ENCODE measurements at places on chromosomes 2 and 18.

GRCh38 chr2:178863856-178864620 lies 56.8 kb upstream of the TTN start:
- no peak for DNase-seq

DNA sequence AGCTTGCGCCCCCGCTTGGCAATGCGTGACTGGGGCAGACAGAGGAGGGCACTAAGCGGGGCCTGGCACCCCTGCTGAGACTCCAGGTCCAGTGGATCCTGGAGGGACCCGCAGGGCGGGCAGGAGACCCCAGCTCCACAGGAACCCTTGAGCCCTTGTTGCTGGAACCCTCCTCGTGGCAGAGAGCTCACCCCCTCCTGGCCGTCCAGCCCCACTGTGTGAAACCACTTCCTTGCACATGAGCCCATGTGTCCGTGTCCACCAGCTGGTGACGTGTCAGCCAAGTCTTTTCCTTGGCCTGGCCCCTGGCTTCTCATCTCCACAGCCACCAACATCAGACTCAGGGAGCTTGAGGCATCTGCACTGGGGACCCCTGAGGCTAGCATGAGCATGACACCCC lies 38.0 kb downstream of the BIN1 start:
- no peak for DNase-seq

DNA sequence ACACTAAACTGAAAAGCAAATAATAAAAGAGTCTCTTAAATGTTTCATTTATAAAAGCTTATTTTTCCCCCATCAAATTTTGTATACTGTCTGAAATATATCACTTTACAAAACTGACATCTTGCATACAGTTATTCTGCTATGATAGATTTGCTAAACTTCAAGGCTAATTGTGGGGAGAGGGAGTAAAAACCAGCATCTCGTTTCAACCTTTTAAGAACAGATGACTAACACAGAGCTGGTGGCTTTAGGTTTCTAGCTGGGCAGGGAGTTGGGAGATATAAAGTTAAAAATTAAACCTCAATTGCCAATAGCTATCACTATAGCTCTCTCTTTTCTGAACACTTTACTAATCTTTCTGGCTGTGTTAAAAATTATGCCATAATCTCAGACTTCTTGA lies 23.5 kb downstream of the C1D start:
- no peak for DNase-seq

GRCh38 chr2:153416071-153416470 lies 62.5 kb downstream of the RPRM start:
- DNase-seq: no peak

GRCh38 chr2:32678825-32679224 lies 51.0 kb downstream of the TTC27 start:
- no peak for DNase-seq

DNA sequence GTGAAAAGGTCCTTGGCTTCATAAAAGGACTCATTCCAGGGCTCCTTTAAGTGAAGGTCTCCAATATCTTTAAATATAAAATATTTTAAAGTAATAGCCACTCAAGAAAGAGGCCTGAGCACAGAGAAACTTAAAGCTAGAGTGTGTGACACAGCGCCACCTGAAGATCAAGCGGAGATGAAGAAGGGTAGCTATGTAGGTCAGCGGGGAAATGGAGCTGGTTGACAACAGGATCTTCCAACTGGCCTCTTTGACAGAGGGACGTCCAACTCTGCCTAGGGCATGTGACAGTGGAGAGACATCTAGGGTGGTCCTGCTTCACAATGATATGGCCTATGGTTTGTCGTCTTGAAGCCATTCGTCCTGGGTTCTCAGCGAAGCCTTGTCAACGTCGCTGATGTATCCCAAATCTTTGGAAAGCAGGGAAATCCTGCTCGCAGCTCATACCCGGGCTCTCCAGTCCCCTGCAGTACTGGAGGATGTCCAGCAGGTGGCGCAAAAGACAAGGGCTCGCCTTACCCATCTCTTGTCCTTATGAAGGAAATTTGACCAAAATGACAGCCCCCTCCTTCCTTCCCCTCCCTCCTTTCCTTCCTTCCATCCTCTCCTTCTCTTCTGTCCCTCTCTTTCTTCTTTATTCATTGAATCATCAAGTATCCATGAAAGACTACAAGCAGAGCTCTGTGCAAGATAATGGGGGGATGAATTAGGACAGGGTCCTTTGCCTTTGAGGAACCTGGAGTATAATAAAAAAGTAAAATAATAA lies 59.6 kb downstream of the LONRF2 start:
- peak; percentile 44 for DNase-seq

DNA sequence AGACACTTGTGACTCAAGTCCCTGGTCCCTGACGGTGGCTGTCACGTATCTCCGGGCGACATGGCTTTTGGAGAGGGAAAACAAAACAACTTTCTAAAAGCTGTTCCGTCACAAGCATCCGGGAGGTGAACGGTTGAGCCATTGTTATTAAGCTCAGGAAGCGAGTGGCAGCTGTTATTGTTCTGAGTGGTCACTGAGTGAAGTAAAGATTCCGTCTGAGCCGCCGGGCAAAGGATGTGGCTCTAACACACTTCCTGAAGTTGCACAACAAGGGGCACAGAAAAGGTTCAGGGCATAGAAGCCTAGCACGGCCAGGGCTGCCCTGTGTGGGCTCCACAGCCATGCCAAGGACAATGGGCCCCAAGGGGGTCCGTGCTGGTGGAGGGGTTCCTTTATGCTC lies 24.3 kb downstream of the INPP5D start:
- no peak for DNase-seq

GRCh38 chr2:22855081-22855480 lies 529.9 kb upstream of the KLHL29 start:
- no peak for DNase-seq

DNA sequence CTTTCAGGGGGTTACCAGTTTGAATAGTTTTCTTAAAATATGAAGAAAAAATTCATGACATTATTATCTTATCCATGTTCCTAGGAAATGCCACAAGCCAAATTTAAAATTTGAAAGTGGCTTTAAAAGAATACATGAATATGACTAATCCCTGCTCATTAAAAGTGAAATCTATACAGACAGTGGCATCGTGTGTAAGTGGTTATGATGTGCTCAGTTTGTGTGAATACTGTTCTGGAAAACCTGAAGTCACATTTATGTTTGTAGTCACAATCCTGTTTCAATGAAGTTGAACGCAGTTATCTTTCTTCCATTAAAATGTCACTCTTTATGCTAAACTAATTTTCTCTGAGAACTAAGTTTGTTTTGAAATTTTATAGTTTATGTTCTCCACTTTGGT lies 75.8 kb downstream of the GORASP2 start:
- DNase-seq: no peak

GRCh38 chr2:172864182-172864581 lies 128.5 kb downstream of the RAPGEF4 start:
- no peak for DNase-seq

GRCh38 chr2:228374741-228375140 lies 193.3 kb upstream of the SPHKAP start:
- DNase-seq: no peak

DNA sequence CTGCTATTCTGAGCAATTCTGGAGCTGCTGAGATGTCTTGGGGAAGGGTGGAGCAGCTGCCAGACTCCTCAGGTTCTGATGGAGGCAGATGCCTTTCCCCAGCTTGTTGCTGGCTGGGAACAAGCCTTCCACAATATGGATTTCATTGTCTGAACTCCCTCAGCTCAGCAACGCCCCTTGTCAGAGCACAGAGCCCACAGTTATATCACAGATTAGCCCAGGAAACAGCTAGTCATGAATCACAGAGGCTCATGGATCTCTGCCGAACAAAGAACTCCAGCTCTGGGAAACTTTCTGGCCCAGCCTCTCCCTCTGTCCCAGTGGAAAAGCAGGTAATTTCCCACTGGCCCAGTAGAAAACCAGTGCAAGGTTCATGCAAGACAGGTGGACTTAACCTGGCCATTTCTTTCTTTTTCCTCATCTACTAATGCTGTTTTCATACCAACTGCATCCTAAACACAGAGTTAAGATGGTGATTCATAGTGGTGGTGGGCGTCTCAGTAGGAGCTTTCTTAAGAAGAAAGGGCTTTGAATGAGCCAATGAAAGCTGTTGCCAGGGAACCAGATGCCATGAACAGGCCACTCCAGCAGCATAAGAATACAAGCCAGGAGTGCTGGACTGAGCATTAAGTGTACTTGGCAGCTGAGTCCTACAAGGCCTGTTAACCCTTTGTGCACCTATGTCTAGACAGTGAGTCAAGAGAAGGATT lies 8.7 kb upstream of the KIAA2012 start:
- no peak for DNase-seq
